ENCODE measurements at places on chromosomes 6 and 20.

DNA sequence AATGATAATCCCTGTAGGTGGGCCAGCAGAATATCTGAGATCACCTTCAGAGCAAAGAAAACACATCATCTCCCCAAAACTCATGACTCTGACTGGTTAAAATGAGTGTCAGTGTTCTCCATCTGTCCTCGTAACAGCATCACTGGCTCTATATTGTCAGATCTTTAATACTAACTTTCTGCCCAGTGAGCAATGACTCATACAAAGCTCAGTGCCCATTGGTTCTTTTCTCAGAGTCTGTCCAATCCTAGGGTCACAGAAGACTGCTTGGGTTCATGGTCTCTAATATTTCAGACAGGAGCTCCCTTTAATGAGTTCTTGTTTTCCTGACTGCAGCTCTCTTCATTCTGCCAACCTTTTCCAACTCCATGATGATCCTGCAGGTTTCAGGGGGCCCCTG, 36.4 kb downstream of the HLA-DPB1 start:
- DNase-seq = no peak

GRCh38 chr20:57212534-57213276, 53.7 kb downstream of the BMP7 start:
- no peak for DNase-seq

DNA sequence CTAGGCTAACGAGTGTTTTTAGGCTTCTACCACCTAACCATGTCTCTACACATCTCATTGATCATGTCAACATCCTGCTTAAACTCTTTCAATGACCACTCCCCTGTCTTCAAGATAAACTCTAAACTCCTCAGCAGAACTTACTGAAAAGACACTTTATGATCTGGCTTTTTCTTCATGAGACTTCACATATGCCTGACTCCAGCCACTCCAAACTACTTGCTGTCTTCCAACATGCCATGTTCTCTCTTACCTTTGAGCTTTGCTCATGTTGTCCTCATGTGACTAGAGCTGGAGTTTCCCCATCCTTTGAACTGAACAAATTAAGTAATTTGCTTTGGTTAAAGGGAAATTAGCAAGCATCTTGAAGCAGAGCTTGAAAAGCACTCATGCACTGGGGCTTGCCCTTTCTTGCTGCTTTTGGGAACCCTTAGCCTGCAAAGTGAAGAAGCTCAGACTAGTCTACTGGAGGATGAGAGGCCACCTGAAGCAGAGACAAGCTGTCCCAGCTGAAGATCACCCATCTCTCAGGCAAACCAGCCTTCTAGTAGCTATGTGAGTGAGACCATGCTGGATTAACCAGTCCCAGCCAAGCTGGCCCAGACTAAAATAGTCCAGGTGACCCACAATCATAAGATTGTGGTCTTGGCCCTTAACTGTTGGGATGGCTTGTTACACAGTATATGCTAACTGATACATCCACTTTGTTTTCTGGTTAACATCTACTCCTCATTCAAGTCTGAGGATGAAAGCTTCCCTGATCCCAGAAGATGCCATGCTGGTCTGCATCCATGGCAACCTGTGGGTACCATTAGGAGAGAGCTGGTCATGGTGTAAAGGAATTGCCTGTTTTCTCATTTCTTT, 235.8 kb downstream of the GMPR start:
- DNase-seq = no peak

DNA sequence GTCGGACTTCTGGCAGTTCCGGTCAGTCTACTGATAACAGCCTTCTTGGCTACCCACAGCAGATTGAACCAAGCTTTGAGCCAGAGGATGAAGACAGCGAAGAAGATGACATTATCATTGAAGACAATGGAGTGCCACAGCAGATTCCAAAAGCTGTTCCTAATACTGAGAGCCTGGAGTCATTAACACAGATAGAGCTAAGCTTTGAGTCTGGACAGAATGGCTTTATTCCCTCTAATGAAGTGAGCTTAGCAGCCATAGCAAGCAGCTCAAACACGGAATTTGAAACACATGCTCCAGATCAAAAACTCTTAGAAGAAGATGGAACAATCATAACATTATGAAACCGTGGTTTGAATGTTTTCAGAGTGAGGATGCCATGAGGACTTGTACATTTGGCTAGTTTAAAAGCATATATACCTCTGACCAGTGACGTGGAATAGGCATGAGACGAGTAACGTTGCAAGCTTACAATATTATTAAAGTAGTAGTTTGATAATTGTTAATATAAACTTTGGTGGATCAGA, 18.8 kb downstream of the PARD6B start:
- DNase-seq = no peak

DNA sequence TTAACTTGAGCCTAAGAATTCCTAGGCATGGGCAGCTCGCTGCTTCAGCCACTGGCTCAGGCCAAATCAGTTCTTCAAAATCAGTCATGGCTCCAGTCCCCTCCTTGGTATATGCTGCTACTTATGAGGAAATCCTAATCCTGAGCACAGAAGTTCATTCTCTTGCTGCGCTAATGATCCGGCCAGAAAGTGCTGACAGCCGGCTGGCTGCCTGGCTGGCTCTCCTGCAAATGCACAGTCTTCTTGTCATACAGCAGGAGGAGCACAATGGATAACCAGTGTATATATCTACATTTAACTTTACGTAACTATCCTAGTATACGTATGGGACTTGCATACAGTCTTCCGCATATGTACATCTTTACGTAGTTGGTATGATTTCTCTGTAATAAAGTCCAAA, 500.8 kb downstream of the PRKN start:
- DNase-seq = no peak

GRCh38 chr6:16181439-16182297, 52.8 kb downstream of the MYLIP start:
- DNase-seq = no peak
